IPS DF 19.7 (cell line): ENCODE measurements at places on chromosomes 11 and 22.
A peak's percentile ranks its signal among the peaks of the same experiment; 100 is the strongest.

- no peak for DNase-seq
Observed at GRCh38 chr11:64534391-64534801, 56.6 kb upstream of the SLC22A12 start.

DNA sequence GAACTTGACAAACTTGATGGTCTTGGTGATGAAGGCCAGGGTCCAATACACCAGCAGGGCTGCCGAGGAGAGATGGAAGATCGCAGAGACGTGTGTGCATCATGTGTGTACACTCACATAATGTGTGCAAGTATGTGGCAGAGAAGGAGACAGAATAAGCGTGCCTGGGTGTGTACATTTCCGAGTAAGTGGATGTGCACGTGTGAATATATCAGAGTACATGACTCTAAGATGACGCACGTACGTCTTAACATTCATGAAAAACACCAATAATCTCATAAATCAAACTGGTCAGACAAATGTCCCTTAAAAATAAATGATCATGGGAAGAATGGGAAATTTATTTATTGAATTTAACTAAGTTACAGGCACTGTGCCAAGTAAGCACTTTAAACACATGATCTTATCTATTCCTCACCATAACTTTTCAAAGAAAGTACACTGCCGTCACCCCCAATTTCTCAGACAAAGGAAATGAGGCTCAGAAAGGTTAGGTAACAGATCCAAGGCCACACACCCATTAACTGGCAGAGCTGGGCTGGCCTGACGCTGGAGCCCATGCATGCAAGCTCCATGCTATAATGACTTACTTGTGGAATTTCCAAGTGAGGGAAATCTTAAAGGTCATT, 13.0 kb downstream of the ABCC8 start:
- no peak for DNase-seq

DNA sequence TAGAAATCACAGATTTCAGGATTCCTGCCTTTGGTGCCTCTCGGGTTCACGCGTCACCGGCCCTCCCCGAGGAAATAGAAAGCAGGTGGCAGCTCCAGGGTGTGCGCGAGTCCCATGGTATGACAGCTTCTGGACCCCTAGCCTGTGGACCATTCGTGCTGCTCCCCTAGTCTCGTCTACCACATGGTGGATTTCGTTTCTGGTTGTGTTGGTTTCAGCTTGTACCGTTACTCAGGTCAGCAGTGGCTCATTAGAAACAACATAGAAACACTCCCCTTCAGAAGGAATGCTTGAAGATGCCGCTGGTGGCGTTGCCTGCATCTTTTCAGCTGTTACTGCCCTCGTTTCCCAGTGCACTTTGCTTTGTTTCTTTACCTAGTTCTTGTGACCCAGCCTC, 700 bp downstream of the TTC17 start:
- no peak for DNase-seq

- DNase-seq: no peak
Observed at GRCh38 chr11:81022057-81022456, 1581.2 kb upstream of the TENM4 start.

- no peak for DNase-seq
Observed at GRCh38 chr22:21455334-21456089, 11.7 kb upstream of the TMEM191C start.

- no peak for DNase-seq
Observed at GRCh38 chr11:9855579-9856287, 191.9 kb downstream of the SWAP70 start.

DNA sequence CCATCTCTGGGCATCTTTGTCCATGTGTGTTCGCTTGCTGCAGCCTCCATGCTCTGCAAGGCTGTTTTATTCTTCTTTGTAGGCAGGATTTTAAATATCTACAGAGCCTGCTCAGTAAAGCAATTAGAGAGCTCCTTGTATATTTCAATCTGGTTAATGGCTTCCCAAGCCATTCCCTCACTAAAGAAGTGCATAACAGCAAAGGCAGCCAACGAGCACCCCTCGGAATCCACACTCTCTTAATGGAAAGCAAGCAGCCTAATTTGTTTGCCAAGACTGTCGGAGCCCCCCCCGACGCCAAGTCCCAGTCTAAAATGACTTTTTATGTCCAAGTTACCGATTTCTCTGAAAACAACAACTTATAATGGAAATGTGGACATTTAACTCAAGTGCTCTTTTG, 123.6 kb downstream of the ARL14EP start:
- no peak for DNase-seq

- DNase-seq: peak; percentile 71
Observed at GRCh38 chr11:9675691-9676090, 11.8 kb downstream of the SWAP70 start.

DNA sequence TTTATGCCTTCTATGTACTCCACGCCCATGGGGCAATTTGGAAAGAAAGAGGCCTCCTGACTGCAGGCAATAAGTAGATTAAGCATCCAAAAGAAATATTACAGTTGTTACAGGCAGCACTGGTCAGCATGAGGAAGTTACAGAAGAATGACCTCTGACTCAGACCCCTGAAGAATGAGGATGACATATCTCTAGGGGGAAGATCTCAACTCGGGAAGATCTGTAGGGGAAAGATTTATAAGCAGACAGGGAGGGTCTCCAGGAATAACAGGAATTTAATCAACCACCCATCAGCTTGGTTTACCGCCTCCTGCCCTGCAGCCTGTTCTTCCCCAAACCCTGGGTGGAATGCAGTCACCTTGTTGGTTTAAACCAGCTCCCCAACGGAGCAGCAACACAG, 58.0 kb downstream of the RCN1 start:
- no peak for DNase-seq

GRCh38 chr11:45431046-45432018, 145.2 kb upstream of the SYT13 start:
- no peak for DNase-seq

DNA sequence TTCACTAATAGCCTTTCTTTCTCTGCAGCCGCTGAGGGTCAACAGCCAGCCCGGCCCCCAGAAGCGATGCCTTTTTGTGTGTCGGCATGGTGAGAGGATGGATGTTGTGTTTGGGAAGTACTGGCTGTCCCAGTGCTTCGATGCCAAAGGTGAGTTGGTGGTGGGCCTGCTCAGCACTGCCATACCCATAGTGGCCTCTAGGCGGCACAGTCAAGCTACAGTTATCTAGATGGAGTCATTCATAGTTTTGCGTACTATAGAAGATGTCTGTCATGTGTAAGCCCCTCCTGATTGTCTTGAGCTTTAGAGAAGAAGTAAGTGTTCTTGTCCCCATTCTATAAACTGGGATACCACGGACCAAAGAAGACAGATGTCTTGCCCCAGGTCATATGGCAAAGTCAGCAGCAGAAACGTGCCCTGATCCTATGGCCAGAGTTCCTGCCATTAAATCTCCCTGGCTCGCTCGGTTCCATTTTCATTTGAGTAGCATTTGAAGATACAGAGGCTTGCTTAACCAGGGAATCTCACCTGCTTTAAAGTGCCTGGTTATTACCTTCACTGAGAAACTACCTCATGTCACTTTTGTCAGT, 42.1 kb upstream of the CRTAM start:
- DNase-seq: no peak
